ENCODE measurements at places on chromosomes 2 and 18.

- DNase-seq: no peak
These were observed 236.6 kb downstream of the GLI2 start for GRCh38 chr2:120972286-120972685.

DNA sequence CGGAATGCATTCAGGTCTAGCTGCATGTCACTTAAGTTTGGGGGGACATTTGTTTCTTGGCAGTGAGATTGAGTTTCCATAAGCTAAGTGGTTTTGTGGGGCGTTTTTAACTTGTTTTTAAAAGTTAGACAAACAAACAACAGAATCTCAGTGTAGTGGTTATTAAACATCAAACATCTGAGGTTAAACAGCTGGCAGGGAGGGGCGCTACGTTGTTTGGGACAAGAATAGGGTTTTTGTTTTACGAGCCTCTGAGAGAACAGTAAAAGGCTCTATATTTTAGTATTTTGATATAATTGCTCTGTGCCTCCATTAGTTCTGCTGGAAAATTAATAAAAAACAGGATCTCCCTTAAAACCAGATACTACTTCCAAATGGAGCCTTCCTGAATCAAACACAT lies 41.6 kb upstream of the TMEM177 start:
- no peak for DNase-seq

- DNase-seq: no peak
These were observed 298.6 kb downstream of the AGPS start for GRCh38 chr2:177691177-177691576.

GRCh38 chr2:38875227-38875575 lies 533 bp downstream of the DHX57 start:
- DNase-seq: no peak

GRCh38 chr2:30781451-30781850 lies 25.8 kb downstream of the CAPN13 start:
- DNase-seq: no peak

- DNase-seq: no peak
These were observed 58.8 kb upstream of the NOL4 start for GRCh38 chr18:34283506-34283905.

DNA sequence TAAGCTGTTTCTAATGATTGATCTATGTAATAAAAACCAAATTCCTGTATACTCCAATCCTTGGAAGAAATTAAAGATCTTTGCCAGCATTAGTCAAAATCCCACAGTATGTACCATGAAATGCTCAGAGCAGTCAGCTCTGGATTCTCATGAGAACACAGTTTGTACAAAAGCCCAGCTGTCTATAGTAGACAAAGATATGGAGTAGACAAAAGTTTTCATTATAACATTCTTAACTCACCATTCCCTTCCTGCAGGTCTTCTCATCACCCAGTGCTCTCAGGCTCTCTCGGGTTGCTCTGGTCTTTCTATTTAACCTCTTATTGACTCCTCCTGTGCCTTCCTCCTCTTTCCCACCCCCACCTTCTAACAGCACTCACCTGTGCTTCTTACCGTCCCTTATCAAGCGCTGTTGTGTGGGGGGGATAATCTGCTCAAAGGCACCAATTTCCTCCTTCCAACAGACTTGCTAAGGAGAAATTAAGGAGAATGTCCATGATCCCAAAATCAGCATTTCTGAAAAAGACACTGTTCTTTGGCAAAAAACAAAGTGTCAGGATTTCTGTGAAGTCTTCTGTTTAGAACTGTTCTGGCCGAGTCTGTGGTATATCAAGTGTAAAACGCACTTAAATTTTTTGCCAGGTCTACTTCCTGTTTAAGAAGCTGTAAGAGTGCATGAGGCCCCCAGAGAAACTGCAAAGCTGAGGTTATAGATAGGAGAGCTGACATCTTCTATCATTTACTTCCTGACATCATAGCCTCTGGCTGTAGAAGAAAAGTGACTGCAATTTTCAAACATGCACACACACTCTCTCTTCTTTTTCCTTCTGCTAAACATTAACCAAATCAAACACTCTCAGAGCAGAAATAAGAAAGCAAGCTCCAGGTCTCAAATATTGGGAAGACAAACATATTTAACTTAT lies 144.1 kb downstream of the EVA1A start:
- DNase-seq: no peak

- DNase-seq: no peak
These were observed 728.6 kb downstream of the SLC4A3 start for GRCh38 chr2:220356076-220356475.

DNA sequence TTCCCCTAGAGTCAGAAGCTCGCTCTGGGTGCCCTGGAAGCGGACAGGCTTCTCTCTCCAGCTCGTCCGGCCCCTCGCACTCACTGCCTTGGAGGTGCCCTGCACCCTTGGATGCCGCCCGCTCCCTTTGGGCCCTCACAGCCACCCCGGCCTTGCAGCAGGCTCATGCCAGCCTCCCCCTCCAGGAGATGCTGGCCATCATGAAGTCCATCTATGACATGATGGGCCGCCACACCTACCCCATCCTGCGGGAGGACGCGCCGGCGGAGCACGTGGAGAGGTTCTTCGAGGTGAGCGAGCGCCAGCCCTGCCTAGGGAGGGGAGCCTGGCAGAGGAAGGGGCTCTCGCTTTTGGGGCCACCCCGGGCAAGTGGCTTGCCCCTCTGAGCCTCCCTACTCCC lies 20.3 kb upstream of the FAHD2A start:
- DNase-seq: no peak
